LoVo (cell line): ENCODE measurements at places on chromosomes 6 and 20.

GRCh38 chr6:52152711-52153160, 33.4 kb upstream of the IL17A start:
- DNase-seq = no peak

GRCh38 chr20:37081717-37082289, 14.0 kb downstream of the RBL1 start:
- no peak for DNase-seq

- DNase-seq = no peak
Measured at GRCh38 chr6:169078399-169079145, 175.1 kb downstream of the THBS2 start.

DNA sequence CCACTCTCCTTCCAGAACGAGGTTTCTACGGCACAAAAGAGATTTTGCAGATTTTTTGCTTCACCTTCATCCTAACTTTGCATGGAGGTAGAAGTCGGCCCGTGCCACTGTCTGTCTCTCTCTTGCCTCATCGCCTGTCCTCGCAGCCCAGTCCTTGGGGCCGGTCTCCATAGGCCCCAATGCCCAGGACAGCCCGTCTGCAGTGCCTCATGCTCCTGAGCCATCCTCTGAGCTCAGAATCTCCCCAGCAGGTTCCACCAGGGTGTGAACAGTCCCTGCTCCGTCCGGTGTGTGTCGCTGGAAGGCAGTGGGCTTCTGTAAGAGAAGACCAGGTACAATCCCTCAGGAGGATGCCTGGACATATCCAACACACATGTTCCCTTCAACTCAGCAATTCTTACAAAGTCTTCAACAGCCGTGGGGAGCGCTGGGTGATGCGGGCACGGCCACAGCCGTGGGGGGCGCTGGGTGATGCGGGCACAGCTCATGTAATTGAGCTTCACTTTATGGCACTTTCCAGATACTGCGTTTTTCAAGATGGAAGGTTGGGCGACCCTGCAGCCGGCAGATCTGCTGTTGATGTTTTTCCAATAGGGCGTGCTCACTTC, 231.9 kb downstream of the DLL1 start:
- DNase-seq = no peak

DNA sequence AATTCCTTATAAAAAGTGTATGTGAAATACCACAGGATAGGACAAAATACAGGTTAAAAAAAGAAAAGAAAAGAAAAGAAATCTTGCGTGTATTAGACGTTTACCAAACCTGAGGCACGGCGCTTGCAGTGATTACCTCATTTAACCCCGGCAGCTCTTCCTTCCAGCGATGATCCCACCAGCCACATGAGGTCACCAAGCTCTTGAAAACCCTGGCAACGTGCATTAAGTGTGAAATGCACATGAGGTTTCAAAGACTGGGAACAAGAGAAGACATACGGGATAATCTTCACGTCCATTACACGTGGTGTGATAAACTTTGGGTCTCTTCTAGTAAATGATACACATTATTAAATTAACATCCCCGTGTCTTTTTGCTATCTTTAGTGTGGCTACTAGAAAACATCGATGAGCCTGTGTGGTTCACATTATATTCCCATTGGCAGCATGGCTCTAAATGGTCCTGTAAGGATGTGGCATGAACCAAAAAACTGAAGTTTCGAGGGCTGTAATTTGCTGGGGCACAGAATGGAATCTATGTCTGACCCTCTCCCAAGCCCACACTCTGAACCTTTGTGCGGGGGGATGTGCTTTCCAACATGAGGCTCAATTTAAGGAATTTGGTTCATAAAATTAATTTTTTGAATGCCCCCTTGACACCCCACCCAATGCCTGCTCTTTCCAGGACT, 59.2 kb upstream of the THBS2 start:
- no peak for DNase-seq

DNA sequence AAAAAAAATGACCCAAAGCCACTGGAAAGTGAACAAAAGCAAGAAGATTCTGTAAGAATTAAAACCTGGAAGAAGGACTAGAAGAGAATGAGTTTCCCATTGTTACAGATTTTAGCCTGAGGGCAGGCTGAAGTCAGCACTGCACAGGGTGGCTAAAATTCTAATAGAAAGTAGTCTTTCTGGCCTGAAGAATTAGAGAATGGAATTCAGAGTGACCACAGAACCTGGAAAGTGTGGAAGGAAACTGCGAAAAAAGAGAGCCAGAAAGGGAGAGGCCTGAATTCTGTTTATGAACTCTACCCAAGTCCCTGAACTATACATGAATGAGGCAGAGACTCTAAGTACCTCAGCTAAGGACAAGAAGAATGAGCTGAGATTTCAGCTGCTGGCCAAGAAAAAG, 38.9 kb upstream of the FILIP1 start:
- DNase-seq = no peak

DNA sequence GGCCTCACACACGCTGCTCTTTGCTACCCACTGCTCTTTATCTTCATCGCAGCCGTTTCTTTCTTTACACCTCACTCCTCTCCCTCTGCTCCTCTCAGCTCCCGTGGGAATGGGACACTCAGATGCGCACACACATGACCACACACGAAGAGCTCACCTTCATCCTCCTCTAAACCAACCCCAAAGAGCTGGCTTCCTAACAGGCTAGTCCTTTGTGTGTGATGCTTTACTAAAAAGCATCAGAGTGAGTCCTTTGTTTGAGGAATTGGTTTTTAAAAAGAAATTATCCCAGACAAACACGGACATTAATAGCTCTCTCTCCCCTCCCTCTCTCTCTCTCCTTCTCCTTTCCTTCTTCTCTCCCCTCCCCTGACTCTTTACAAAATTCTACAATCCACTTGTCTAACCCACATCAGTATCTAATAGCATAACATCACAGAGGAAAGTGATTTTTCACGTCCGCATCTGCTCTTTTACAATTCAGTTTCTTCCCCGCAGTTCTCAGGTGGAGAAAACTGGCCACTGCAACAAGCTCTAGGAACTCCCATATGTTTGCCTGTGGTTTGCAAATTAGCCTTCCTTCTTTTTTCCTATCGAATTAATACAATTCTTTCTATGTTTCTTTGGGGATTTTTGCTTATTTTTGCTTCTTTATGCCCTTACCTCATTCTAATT, 306.8 kb upstream of the CNR1 start:
- DNase-seq = no peak

- DNase-seq = no peak
Measured at GRCh38 chr20:62059920-62060630, 5.6 kb downstream of the TAF4 start.

- no peak for DNase-seq
Measured at GRCh38 chr6:139519571-139520031, 145.2 kb upstream of the CITED2 start.

- no peak for DNase-seq
Measured at GRCh38 chr20:10332656-10333415, 101.2 kb downstream of the MKKS start.

GRCh38 chr20:63978319-63979228, 868 bp downstream of the SAMD10 start:
- peak; percentile 76 for DNase-seq

- no peak for DNase-seq
Measured at GRCh38 chr6:67663105-67663895, 971.8 kb upstream of the ADGRB3 start.

GRCh38 chr20:43667341-43668132, 623 bp downstream of the MYBL2 start:
- no peak for DNase-seq

GRCh38 chr20:51607170-51607569, 64.7 kb upstream of the NFATC2 start:
- DNase-seq = no peak

DNA sequence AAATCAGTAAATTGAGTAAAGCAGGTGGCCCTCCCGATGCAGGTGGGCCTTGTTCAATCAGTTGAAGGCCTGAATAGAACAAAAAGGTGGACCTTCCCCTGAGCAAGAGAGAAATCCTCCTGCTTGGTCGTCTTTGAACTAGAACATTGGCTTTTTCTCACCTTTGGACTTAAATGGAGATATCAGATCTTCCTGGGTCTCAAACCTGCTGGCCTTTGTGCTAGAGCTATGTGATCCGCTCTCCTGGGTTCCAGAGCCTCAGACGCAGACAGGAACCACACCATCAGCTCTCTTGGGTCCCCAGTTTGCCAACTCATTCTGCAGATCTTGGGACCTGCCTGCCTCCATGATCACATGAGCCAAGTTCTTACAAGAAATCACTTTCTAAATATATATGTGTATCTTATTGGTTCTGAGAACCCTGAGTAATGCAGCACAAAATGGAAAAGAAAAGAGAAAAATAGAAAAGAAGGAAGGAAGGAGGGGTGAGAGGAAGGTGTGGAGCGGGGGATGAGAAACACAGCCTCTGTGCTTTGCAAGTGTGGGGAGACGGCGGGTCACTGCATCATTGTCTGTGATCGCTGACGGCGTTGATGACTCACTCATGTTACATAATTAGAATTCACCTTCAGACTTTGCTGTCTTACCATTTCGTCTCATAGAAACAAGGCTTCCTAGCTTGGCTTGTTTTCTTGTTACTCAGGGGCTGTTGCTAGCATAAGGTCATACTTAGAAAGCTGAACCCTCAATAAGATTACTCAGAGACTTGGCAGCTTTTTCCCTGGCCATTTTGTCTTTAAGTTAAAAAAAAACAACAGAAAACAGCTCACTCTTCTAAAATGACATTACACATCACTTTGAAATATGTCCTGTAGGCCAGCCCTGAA, 85.7 kb upstream of the NEDD9 start:
- DNase-seq = peak; percentile 68

GRCh38 chr20:37376791-37377190, 30.9 kb downstream of the SRC start:
- DNase-seq = no peak

- DNase-seq = no peak
Measured at GRCh38 chr6:57305761-57306160, 11.7 kb upstream of the PRIM2 start.

GRCh38 chr6:138310821-138311220, 66.9 kb upstream of the SMIM28 start:
- no peak for DNase-seq

GRCh38 chr6:40755749-40756452, 168.7 kb upstream of the LRFN2 start:
- no peak for DNase-seq

GRCh38 chr6:93322651-93323050, 96.7 kb downstream of the EPHA7 start:
- no peak for DNase-seq

GRCh38 chr6:134174672-134175531, 122.5 kb upstream of the SLC2A12 start:
- peak; percentile 89 for DNase-seq

- DNase-seq = no peak
Measured at GRCh38 chr6:52969359-52969758, 25.7 kb downstream of the GSTA4 start.

GRCh38 chr6:84696166-84696565, 68.2 kb downstream of the TBX18 start:
- no peak for DNase-seq

DNA sequence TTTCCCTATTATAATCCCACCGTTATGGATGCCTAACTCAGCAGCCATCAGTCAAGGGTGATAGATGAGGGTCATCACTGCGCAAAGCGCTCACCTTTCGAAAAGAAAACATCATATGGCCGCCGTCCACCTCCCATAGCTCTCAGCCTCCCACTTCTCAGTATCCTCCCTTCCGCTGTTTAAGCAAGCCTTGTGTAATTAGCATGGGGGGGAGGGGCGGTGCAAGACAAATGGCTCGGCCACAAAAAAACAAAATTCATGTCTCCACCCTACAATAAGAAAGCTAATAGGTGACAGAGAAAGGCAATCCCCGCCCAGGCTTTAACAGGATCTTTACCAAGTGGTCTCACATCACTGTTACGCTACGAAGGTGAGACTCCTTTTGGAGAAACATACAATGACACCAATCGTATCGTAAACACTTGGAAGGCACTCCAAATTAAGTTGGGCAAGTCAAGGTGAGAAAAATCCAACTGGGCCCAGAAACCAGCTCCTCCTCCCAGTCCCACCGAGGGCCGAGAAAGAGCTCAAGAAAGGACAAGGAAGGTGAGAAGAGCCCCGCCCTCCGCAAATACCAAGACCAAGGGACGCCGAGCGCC, 645 bp downstream of the DDX39B start:
- peak; percentile 50 for DNase-seq

GRCh38 chr6:34680802-34681515, 15.6 kb downstream of the ILRUN start:
- no peak for DNase-seq

- DNase-seq = no peak
Measured at GRCh38 chr20:16292226-16292880, 280.9 kb downstream of the KIF16B start.

GRCh38 chr6:938271-938905, 245.4 kb upstream of the EXOC2 start:
- DNase-seq = no peak

- DNase-seq = no peak
Measured at GRCh38 chr6:161436106-161436876, 162.4 kb upstream of the AGPAT4 start.

DNA sequence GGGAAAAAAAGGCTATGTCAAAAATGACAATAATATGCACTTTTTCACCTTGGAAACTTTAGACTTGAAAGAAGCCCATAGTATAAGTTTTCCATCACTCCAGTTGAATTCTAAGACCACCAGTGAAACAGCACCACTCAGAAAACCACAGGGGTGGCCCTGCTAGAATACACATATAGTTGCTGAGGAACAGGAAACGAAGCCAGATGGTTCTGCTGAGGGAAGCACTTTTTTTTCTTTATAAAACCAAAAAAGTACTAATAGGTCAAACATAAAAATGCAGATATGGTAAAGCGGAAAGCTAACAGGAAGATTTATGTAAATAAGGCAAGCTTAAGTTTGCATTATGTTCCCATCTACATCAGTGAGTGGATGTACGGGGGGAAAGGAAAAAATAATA, 303.9 kb downstream of the FOXC1 start:
- no peak for DNase-seq

- DNase-seq = no peak
Measured at GRCh38 chr20:21981179-21981578, 275.7 kb downstream of the PAX1 start.

DNA sequence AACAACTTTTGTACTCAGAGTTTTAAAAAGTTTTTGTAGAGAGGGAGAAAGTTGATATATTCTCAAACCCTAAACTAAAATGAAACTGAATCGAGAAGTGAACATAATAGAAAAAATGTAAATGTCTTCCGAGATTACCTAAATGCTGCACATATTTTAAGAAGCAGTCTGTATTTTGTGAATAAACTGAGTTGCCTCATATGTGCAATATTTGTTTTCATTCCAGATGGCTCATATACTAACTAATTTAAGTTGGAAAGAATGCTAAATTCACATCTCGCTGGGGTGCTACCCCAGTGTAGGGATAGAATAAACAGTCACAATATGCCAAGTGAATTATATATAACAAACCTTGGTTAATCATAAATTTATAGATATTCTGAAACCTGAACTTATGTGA, 285.9 kb upstream of the THEMIS start:
- no peak for DNase-seq

GRCh38 chr20:49887251-49888211, 27.8 kb downstream of the SPATA2 start:
- DNase-seq = no peak
